Endodermal cell (in vitro differentiated cells): ENCODE measurements at places on chromosomes 2 and 18. TPM values are rescaled to one million over a fixed set of nuclear protein-coding genes. Genes with fewer than 3 reads are reported as not detected.
A peak's percentile ranks its signal among the peaks of the same experiment; 100 is the strongest.

PROM2 gene
- 2.2 and 2.3 TPM in 2 replicates for total RNA-seq

SULT1C2 gene
- total RNA-seq = 0.92 to 1.4 TPM (median 1.00 TPM) in 3 replicates

LYG2 gene
- not detected in 3 replicates for total RNA-seq

ABCG5 gene
- not detected in 2 replicates for total RNA-seq

BOLL gene
- not detected in 3 replicates for total RNA-seq

ZNF804A gene
- 0.15 and 0.18 TPM in 2 replicates for total RNA-seq

DSC3 gene
- total RNA-seq = 0.26 and 0.41 TPM in 2 replicates

- H3K36me3 ChIP-seq = no peaks in the 10 kb centered on the region
- no peak overlapping the region for H3K27ac ChIP-seq
- no peak overlapping the region for H3K4me3 ChIP-seq
- no peaks in the 10 kb centered on the region for H3K27me3 ChIP-seq
- DNase-seq = no peak
Measured at GRCh38 chr2:130882111-130882690, 45.5 kb downstream of the ARHGEF4 start.

DNA sequence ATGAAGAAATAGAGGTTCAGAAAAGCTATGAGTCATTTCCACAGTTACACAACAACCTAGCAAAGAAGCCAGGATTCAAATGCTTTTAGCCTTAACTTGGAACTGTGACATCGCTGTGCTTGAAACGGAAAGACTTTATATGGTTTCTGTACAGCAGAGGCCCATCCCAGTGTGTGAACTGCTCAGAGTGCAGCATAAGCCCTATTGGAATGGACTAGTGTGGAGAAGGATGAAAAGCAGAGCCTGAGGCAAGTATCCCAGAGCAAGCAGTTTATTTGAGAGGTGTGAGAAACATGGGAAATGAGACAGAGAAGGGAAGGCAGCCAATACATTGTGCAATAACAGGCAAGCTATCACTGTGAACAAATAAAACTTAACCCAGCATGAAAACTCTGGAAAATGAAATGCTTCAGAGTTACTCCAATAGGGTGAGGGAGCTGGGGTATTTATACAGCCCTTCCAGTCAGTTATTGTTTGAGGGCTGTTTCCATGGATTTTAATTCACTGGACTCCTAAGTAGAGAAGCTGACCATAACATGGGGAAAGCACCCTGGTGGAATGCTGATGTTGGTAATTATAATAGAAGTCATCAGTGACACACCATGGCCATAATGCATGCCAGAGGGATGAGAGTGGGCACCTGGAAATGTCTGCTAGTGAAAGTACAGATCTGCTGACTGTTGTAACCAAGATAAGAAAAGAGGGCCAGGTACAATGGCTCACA lies 254.0 kb upstream of the POU3F3 start:
- no peak for DNase-seq
- H3K4me3 ChIP-seq = no peak overlapping the region
- no peaks in the 10 kb centered on the region for H3K27me3 ChIP-seq
- no peaks in the 10 kb centered on the region for H3K36me3 ChIP-seq

GRCh38 chr2:3641181-3641580 lies 16.8 kb upstream of the ALLC start:
- DNase-seq = peak; percentile 36
- H3K4me3 ChIP-seq = no peak overlapping the region
- H3K4me1 ChIP-seq = no peaks in the 10 kb centered on the region
- H3K36me3 ChIP-seq = no peaks in the 10 kb centered on the region

DNA sequence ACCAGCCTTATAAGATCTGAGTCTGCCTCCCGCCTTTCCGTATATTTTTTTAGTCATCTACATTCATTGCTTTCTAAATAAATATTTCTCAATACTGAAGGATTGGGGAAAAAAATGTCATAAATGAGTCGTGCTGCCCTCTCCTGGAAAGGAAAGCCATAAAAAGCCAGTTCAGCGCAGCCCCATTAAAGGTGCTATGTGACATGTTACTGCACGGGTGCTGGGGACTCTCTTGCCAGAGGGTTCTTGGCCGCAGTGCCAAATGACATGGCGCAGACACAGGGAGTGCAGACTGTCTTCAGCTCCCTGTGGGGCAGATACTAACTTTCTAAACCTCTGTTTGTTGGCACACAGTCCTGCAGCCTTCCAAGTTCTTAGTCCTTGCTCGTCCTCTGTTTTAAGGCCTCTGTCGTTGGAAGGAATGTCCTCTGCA lies 53.7 kb upstream of the MAP3K20 start:
- H3K4me3 ChIP-seq = no peak overlapping the region
- no peak overlapping the region for H3K27ac ChIP-seq
- H3K27me3 ChIP-seq = no peaks in the 10 kb centered on the region
- peak; percentile 57 for DNase-seq
- H3K4me1 ChIP-seq = no peaks in the 10 kb centered on the region
- no peaks in the 10 kb centered on the region for H3K36me3 ChIP-seq

DNA sequence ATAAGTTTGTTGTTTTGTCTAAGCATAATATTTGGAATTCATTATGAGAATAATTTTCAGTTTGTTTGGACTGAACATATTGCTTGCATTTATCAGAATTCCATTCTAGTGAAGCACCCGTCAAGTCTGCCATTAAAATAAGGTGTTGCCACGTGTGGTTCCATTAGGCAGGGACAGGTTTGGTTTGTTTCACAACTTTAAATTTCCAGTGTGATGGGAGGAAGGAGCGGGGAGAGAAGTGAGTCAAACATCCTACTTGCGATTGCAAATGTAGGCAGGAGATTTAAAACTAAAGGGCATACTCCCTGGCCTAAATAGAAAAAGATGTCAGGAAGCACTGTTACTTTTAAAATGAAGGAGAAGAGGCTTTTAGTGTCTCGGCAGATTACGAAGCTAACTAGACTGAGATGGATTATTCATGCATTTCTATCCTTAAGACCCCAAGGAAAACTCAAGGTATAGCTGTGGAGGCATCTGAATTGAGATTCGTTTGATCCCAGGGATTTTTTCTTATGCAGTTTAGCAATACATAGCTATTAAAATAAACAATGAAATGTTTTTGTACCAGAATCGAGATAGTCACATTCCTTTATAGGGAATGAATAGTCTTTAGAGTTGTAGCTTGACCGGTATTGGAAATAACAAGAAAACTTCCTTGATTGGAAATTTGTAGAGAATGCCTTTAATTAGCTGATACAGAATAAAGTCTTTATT lies 19.8 kb downstream of the GRHL1 start:
- H3K4me1 ChIP-seq = no peaks in the 10 kb centered on the region
- no peak for DNase-seq
- H3K27ac ChIP-seq = no peak overlapping the region
- H3K36me3 ChIP-seq = no peaks in the 10 kb centered on the region
- no peak overlapping the region for H3K4me3 ChIP-seq
- no peaks in the 10 kb centered on the region for H3K27me3 ChIP-seq

DNA sequence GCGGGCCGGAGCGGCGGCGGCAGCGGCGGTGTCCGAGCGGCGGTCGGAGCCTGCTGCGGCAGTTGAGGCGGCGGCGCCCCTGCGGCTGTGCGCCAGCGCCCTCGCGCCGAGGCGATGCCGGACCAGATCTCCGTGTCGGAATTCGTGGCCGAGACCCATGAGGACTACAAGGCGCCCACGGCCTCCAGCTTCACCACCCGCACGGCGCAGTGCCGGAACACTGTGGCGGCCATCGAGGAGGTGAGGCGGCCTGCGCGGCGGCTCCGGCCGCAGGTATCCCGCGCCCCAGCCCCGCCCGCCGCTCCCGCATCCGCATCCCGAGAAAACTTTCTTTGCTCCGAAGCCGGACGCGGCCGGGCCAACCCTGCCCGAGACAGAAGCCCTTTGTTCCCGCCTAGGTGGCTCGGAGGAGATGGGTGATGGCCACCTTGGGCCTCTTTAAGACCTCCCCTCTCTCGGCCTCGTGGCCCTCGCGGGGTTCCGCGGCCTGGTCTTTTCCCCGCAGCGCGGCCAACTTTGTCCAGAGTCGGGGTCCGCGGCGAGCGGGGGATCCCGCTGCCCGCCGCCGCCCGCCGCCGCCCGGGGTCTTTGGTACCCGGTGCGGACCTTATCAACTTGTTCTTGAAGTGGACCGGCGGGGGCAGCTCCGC lies 504 bp downstream of the ASAP2 start:
- peaks cover 46% of the 10 kb centered on the region for H3K27me3 ChIP-seq
- H3K27ac ChIP-seq = peak overlapping the region; percentile 74
- DNase-seq = peak; percentile 75

DNA sequence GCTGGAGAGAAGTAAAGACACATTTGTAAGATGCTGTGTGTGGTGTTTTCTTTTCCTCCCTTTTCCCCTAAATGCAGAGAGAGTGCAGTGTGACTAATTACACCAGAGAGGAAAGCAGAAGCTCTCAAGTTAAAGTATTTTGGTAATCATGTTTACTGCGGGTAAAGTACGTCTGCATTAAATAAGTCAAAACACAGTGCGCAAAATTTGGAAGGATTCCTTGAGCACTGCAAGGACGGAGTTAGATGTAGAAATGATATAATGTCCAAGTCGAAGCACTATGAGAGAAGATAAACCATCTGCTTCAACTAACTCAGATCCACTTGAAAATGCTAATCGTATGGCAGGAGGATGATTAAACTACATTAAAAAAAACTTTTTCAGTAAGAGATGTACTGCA lies 766.5 kb downstream of the RNF144A start:
- H3K4me1 ChIP-seq = no peaks in the 10 kb centered on the region
- no peak for DNase-seq
- H3K27ac ChIP-seq = no peak overlapping the region
- H3K4me3 ChIP-seq = no peak overlapping the region
- H3K36me3 ChIP-seq = no peaks in the 10 kb centered on the region
- no peaks in the 10 kb centered on the region for H3K27me3 ChIP-seq

GRCh38 chr18:78240101-78240500 lies 739.5 kb upstream of the SALL3 start:
- H3K36me3 ChIP-seq = no peaks in the 10 kb centered on the region
- no peaks in the 10 kb centered on the region for H3K4me1 ChIP-seq
- no peak overlapping the region for H3K4me3 ChIP-seq
- DNase-seq = no peak
- no peaks in the 10 kb centered on the region for H3K27me3 ChIP-seq

GRCh38 chr2:230891509-230891908 lies 26.8 kb downstream of the ITM2C start:
- no peak overlapping the region for H3K27ac ChIP-seq
- peaks cover 4% of the 10 kb centered on the region for H3K4me1 ChIP-seq
- no peaks in the 10 kb centered on the region for H3K36me3 ChIP-seq
- no peaks in the 10 kb centered on the region for H3K27me3 ChIP-seq

GRCh38 chr2:17497718-17498117 lies 20.5 kb downstream of the RAD51AP2 start:
- DNase-seq = no peak
- H3K36me3 ChIP-seq = no peaks in the 10 kb centered on the region
- H3K4me3 ChIP-seq = no peak overlapping the region
- peaks cover 7% of the 10 kb centered on the region for H3K27me3 ChIP-seq
- H3K27ac ChIP-seq = no peak overlapping the region

GRCh38 chr18:9852266-9853081 lies 33.3 kb upstream of the TXNDC2 start:
- no peaks in the 10 kb centered on the region for H3K36me3 ChIP-seq
- no peaks in the 10 kb centered on the region for H3K4me1 ChIP-seq
- no peak for DNase-seq
- H3K27ac ChIP-seq = no peak overlapping the region
- no peaks in the 10 kb centered on the region for H3K27me3 ChIP-seq

- no peak overlapping the region for H3K27ac ChIP-seq
- no peaks in the 10 kb centered on the region for H3K36me3 ChIP-seq
- no peak overlapping the region for H3K4me3 ChIP-seq
- peak; percentile 72 for DNase-seq
Measured at GRCh38 chr2:216404010-216404618, 8.2 kb upstream of the SMARCAL1 start.

- peak; percentile 83 for DNase-seq
- no peak overlapping the region for H3K4me3 ChIP-seq
- no peak overlapping the region for H3K27ac ChIP-seq
- H3K36me3 ChIP-seq = no peaks in the 10 kb centered on the region
- no peaks in the 10 kb centered on the region for H3K27me3 ChIP-seq
Measured at GRCh38 chr2:40760071-40760666, 308.3 kb upstream of the SLC8A1 start.

DNA sequence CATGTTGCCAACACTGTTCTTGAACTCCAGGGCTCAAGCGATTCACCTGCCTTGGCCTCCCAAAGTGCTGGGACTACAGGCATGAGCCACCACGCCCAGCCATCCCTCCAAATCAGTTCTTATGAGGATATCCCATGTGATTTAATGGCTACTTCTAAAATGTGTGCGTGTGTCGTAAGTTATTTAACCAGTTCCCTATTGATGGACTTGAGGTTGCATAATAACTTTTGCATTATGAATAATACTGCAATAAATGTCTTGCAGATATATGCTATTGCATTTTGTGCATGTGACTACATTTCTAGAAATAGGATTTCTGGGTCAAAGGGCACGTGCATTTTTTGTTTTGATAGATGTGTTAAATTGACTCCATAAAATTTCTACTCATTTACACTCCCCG lies 19.0 kb downstream of the DIPK1C start:
- H3K4me1 ChIP-seq = no peaks in the 10 kb centered on the region
- no peak overlapping the region for H3K27ac ChIP-seq
- no peaks in the 10 kb centered on the region for H3K36me3 ChIP-seq
- no peak overlapping the region for H3K4me3 ChIP-seq

GRCh38 chr2:10407432-10407831 lies 40.7 kb downstream of the ODC1 start:
- H3K27me3 ChIP-seq = no peaks in the 10 kb centered on the region
- DNase-seq = no peak
- no peak overlapping the region for H3K4me3 ChIP-seq
- no peaks in the 10 kb centered on the region for H3K4me1 ChIP-seq
- no peak overlapping the region for H3K27ac ChIP-seq
